ENCODE measurements at places on chromosomes 1 and 21. TPM values are rescaled to one million over a fixed set of nuclear protein-coding genes. Genes with fewer than 3 reads are reported as not detected.

The MAB21L3 gene
- not detected for total RNA-seq

The OR2L5 gene
- total RNA-seq, result not detected

The S100A16 gene
- total RNA-seq, result 81.1 TPM

The LRRC3 gene
- total RNA-seq, result 6.5 TPM

The LEMD1 gene
- not detected for total RNA-seq

The CD244 gene
- total RNA-seq, result 0.78 TPM

DNA sequence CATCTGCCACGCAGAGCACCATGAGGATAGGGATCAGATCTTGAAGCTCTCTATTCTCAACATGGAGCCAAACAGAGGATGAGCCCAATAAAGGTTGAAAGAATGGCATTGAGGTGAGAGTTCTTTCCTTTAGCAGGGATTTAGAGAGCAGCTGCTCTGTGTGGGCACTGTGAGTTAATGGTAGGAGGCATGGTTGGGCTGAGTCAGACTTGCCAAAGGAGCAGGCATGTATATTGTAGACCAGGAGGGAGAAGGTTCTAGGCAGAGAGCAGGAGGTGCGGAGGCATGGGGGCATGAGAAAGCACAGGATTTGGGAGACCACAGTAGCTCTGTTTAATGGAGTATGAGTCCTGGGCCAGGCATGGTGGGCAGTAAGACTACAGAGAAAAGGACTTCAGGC is 32.0 kb downstream of the TMEM53 start:
- no peak overlapping the region for H3K4me3 ChIP-seq
- H3K27me3 ChIP-seq, result no peaks in the 10 kb centered on the region
- DNase-seq, result no peak
- H3K36me3 ChIP-seq, result peaks cover 28% of the 10 kb centered on the region
- H3K27ac ChIP-seq, result no peak overlapping the region

GRCh38 chr1:78607334-78607927 is 12.8 kb upstream of the IFI44L start:
- no peak for DNase-seq
- H3K4me1 ChIP-seq, result no peaks in the 10 kb centered on the region
- H3K27me3 ChIP-seq, result no peaks in the 10 kb centered on the region
- H3K27ac ChIP-seq, result no peak overlapping the region

DNA sequence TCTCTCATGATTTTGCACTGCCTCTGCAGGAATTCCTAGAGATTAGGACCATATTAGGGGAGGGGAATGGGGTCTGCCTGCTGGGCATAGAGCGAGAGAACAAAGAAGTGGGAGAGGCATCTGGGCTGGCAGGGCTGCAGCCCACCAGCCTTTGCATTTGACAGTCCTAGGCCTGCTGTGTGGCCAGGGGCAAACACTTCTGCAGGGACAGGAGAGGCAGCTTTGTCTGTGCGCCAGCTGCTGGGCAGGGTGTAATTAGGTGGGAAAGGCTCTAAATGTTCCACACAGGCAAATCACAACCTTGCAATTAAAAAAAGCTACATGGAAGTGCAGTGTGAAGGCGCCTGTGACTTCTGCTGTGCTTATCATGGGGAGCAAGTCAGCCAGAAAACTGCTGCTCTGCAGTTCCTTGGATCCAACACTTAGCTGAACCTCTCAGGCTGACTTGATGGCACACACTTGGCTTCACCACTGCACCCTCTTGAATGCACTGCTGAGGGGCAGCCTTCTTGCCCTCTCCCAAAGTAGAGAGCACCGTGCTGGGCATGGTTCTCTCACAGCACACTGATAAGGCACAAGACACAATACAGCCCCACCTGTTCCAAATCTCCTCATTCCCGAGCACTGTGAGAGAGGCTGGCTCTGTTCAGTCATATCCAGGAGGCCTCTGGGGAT is 73.6 kb upstream of the TLR5 start:
- no peak for DNase-seq
- H3K27me3 ChIP-seq, result no peaks in the 10 kb centered on the region
- no peak overlapping the region for H3K27ac ChIP-seq
- H3K4me1 ChIP-seq, result no peaks in the 10 kb centered on the region
- no peak overlapping the region for H3K4me3 ChIP-seq

DNA sequence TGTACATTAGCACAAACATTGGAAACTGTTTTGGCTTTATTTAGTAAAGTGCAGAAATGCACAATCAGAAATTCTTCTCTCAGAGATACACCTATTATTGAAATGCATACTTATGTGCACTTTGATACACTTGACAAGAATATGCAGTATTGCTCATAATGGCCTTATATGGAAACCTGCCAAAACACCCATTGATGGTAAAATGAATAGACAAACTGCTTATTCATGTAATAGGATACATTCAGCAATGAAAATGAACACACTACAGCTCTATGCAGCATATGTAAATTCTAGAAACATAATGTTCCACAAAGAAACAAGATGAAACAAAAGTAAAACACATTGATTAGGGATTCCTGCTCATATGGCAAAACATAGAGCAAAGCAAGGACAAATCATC is 223.9 kb downstream of the S1PR1 start:
- no peak for DNase-seq
- no peak overlapping the region for H3K4me3 ChIP-seq
- H3K27ac ChIP-seq, result no peak overlapping the region
- H3K27me3 ChIP-seq, result no peaks in the 10 kb centered on the region

DNA sequence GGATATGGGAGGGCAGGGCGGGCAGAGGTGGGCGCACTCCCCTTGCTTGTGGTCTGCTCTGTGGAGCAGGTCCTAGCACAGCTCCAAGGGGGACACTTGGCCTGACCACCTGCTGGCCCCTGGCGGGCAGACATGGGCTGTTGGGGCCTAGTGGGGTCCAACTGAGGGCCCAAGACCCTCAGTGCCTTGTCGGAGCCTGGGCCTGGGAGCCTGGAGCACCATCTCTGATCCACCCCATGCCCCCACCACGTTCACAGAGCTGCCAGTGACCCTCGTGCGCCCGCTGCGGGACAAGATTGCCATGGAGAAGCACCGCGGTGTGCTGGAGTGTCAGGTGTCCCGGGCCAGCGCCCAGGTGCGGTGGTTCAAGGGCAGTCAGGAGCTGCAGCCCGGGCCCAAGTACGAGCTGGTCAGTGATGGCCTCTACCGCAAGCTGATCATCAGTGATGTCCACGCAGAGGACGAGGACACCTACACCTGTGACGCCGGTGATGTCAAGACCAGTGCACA is 70.6 kb downstream of the OBSCN start:
- H3K27me3 ChIP-seq, result no peaks in the 10 kb centered on the region
- peaks cover 3% of the 10 kb centered on the region for H3K4me1 ChIP-seq
- no peak overlapping the region for H3K4me3 ChIP-seq
- no peak for DNase-seq

DNA sequence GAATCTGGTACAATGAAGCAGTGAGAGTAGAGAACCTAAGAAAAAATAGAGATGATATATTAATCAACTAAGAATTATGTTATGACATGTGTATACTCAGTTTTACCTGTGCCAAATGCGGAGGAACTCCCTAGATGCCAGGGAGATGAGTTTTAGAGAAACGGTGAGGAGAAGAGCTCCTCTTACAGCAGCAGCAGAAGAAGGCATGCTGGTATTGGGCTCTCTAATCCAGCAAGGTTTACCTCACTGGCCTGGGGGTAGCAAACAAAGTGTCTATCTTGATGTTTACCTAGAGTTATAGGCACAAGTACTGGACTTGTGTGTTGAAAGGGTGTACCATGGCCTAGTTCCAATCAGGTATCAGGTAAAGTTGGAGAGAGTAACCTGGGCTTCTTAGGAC is 28.9 kb upstream of the DEPDC1 start:
- H3K27me3 ChIP-seq, result no peaks in the 10 kb centered on the region
- H3K27ac ChIP-seq, result no peak overlapping the region
- no peaks in the 10 kb centered on the region for H3K4me1 ChIP-seq
- no peaks in the 10 kb centered on the region for H3K36me3 ChIP-seq
- H3K4me3 ChIP-seq, result no peak overlapping the region
- DNase-seq, result no peak

DNA sequence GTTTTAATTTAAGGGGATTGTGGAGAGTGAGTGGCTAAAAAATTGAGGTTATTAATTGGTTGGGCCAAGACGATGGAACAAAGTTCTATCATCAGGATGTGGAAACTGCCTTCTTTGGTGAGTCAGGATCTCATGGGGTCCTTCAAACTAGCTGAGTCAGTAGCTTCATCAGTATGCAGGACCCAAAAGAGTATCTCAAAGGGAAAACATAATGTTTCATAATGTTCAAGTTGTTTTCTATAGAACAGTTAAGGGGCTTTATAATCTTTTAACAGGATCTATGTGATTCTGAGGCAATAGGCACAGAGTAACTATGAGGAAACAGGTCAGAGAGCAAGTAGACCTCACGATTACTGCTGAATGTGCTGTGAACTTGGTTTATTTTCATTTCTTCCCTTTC is 3.2 kb upstream of the OLFML2B start:
- no peaks in the 10 kb centered on the region for H3K36me3 ChIP-seq
- DNase-seq, result no peak
- H3K4me1 ChIP-seq, result peaks cover 32% of the 10 kb centered on the region
- H3K27me3 ChIP-seq, result no peaks in the 10 kb centered on the region

DNA sequence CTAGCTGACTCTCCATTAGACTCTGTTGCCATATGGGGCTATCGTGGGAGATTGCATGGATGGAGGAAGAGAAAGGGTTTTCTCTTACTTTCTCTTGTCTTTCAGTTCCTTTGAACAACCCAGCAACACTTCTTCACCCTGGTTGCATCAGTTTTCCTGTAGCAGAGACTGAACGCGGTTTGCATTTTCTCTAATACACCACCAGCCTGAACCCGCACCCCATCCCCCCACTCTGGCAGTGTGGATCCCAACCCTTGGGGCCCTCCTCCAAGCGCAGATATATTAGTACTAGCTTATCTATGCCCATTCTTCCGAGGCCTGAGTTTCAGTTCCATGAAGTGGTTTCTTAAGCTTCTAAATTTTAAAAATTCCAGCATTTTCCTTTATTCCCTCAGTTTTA is 12.6 kb downstream of the DR1 start:
- peaks cover 49% of the 10 kb centered on the region for H3K4me1 ChIP-seq
- peaks cover 6% of the 10 kb centered on the region for H3K36me3 ChIP-seq
- no peak for DNase-seq
- no peak overlapping the region for H3K4me3 ChIP-seq

DNA sequence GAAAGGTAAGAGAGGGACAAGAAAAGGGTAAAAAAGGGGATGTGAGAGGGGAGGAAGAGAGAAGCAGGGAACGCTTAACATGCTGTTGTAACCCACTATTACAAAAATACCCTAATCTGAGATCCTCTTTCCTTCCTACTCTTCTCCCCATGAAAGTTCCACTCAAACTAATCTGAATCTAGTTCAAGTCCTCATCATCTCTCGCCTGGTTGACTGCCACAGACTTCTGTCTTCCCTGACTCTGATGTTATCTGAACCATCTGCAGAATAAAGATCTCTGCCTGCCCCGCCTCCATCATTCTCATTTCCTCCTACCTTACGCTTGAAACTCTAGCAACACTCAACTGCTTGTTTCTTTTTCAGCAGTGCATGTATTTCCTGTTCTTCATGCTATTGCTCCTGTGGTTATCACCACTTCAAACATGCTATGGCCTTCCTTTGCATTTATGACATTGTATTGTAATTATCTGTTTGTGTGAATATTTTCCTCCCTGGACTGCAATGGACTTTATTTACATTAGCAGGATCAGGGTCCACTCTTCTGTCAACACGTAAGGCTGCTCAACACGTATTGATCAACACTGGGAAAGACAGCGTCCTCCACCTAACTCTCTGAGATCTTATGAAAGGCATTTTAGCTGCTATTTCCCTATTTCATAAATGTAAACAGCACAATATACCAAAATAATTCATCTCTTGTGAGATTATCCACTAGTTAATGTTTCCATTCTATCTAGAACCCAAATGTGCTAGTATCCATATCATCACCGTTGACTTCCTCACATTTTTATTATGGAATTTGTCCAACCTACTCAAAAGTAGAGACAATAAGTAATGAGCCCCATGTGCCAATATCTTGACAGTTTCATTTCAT is 215.5 kb upstream of the USP25 start:
- no peaks in the 10 kb centered on the region for H3K4me1 ChIP-seq
- H3K27me3 ChIP-seq, result no peaks in the 10 kb centered on the region
- no peak for DNase-seq
- H3K36me3 ChIP-seq, result no peaks in the 10 kb centered on the region
- no peak overlapping the region for H3K4me3 ChIP-seq

DNA sequence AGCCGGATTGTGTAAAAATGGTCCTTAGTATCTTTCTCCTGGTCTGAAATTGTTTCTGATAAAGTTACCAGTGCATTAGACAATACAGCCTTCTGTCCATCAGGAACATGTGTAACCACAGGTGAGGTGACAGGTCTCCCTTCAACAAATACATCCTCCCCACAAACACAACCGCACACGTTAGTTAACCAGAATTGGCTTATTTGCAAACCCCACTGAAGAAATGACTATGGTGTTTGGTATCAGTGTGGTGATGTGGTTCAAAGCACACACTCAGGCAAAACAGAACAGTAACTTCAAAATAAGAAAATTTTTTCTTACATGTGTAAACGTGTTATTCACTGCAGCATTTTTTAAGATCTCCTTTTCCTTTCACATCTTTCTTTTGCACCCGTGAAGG is 517.2 kb upstream of the NR5A2 start:
- no peak overlapping the region for H3K4me3 ChIP-seq
- no peaks in the 10 kb centered on the region for H3K36me3 ChIP-seq
- no peak overlapping the region for H3K27ac ChIP-seq
- H3K27me3 ChIP-seq, result no peaks in the 10 kb centered on the region
- no peaks in the 10 kb centered on the region for H3K4me1 ChIP-seq

DNA sequence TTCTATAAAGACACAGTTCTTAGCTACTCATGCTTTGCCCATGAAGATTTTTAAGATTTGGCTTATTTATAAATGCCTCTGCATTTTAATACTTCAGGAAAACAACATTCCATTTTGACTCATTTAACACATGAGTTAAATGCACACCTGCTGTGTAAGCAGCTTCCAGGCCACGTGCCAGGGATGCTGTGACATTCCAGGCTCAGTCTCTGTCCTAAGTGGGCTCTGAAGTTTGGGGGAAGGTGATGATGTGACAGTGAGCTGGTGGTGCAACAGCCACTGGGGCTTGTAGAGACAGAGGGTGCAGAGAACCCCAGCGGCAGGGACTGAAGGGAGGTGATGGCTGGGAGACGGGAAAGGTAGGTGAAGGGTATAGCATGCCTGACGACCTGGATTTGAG is 40.7 kb downstream of the HHAT start:
- no peaks in the 10 kb centered on the region for H3K36me3 ChIP-seq
- H3K27ac ChIP-seq, result no peak overlapping the region
- H3K4me3 ChIP-seq, result no peak overlapping the region
- H3K27me3 ChIP-seq, result no peaks in the 10 kb centered on the region
